ENCODE measurements at places on chromosomes 5 and 9. TPM values are rescaled to one million over a fixed set of nuclear protein-coding genes. Genes with fewer than 3 reads are reported as not detected.

DNA sequence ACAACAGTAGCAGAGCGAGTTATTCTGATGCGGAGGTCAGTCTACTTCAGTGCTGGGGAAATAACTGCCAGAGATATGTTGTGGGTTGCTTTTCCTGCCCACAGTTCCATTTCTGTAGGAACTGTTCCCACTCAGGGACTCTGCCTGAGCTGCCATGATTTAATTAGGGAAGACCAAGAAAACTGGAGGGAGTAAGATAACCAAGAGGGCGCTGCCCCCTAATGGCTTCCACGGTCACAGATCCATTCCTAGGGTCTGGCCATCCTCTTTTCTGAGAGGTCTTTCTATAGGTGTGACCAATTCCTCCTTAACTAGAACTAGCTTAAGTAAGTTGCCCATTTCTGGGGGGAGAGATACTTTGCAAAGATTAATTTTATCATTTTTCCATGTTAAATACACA is 125.9 kb downstream of the APBA1 start:
- DNase-seq = no peak
- no peaks in the 10 kb centered on the region for H3K36me3 ChIP-seq

FSD1L gene
- total RNA-seq = 11.1 TPM

DNA sequence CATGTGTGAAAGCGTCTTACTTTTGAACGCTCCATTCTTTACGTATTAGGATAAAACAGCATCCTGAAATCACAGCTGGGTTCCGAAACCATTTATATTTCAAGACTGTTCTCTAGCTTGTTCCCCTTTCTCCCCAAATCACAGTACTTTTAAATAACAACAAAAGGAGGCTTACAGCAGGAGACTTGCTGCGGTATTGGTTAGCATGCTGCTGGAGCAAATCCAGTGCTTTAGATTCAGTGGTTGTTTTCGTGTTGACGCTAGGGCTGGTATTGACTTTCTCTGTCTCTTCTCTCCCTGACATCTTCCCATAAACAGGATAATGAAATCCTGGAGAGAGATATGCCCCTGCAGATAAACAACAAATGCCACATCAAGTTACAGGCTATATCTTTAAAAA is 103.1 kb downstream of the ZNF608 start:
- H3K4me1 ChIP-seq = peaks cover 4% of the 10 kb centered on the region
- DNase-seq = no peak
- peaks cover 14% of the 10 kb centered on the region for H3K36me3 ChIP-seq
- H3K27me3 ChIP-seq = no peaks in the 10 kb centered on the region
- no peak overlapping the region for H3K27ac ChIP-seq
- H3K4me3 ChIP-seq = no peak overlapping the region

DNA sequence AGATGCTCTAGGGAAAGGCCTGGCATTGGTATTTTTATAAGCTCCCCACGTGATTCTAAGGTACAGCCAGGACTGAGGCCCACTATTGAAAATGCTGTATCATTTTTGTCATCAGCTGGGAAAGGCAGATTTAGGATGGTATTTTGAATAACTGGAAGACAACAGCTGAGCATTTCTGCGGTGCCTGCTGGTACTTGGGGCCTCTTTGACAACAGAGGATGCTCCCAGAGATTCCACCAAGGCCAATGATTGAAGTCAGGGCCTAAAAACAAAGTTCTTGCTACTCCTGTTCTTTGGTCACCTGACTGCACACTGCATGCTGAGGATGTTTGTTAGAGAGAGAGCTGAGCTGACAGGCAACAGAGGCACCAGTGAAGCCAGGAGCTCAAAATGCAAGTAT is 8.1 kb downstream of the FBLL1 start:
- H3K27ac ChIP-seq = no peak overlapping the region
- no peaks in the 10 kb centered on the region for H3K36me3 ChIP-seq
- H3K4me3 ChIP-seq = no peak overlapping the region

DNA sequence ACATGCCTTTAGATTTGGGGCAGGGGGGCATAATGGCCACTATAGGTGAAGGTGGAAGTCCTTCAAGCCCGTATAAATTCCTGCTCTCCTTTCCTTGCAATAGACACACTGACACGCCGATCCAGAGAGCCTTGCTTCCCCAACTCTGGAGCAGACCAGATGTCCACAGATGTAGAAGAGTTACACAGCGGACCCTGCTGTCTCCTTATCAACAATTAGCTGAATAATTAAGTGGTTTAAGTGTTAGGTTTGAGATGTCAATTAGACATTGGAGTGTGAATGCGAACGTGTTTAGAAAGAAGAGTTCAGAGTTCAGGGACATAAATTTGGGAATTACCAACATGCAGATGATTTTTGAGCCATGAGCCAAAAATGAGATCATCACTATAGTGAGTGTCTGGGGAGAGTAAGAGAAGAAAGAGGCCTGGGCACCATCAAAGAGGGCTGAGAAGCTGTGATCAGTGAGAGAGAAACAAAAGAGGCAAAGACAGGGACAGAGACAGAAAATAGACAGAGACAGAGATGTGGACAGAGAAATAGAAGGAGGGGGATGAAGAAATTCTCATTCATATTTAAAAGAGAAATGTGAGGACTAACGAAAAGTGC is 734.4 kb upstream of the ADAMTS16 start:
- no peaks in the 10 kb centered on the region for H3K27me3 ChIP-seq
- no peaks in the 10 kb centered on the region for H3K36me3 ChIP-seq
- no peaks in the 10 kb centered on the region for H3K4me1 ChIP-seq
- no peak overlapping the region for H3K4me3 ChIP-seq

Measured in adrenal gland (tissue), 19 donors.